Subcutaneous preadipocyte (primary cell): ENCODE measurements at places on chromosomes 4 and X. TPM values are rescaled to one million over a fixed set of nuclear protein-coding genes. Genes with fewer than 3 reads are reported as not detected.

Gene RTL3
- not detected in 2 replicates for total RNA-seq

Gene HTR2C
- total RNA-seq, result not detected in 2 replicates

Gene HTN3
- total RNA-seq, result not detected in 2 replicates

Gene MGAT4D
- not detected in 2 replicates for total RNA-seq

Gene MAGEA2B
- total RNA-seq, result not detected in 2 replicates

Gene RBMXL3
- total RNA-seq, result not detected in 2 replicates

Gene TRIML2
- 0.37 TPM in 1 of 2 replicates, not detected in the other for total RNA-seq

Gene IGFBP7
- total RNA-seq, result 4.4 and 4.5 TPM in 2 replicates

Gene FREM3
- not detected in 2 replicates for total RNA-seq

Gene SLIT2
- 19.8 and 29.1 TPM in 2 replicates for total RNA-seq

Gene LINC00632
- 7.3 and 10.9 TPM in 2 replicates for total RNA-seq
